ENCODE measurements at places on chromosomes 4 and X.

GRCh38 chr4:24840826-24841543 is 45.6 kb downstream of the SOD3 start:
- no peak for DNase-seq

- no peak for DNase-seq
Measured at GRCh38 chr4:76641758-76642157, 206.7 kb downstream of the SHROOM3 start.

DNA sequence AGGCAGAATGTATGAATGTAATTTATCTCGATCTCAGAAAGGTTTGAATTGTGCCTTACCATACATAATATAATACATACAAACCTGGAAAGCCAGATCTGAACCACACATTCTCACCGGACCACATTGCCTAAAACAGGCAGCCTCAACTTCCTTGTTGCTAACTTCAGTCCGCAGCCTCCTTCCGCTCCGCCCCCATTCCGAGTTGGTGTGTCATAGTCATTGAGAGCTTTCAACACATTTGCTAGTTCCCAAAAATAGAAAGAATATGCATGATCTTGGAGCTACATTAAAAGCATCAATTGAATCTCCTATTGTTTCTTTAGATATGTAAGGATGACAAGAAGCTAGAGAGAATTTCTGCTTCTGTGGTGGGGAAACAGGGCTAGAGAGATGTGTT is 127.2 kb downstream of the ARHGEF9 start:
- DNase-seq = no peak

GRCh38 chrX:115694028-115694427 is 133.1 kb downstream of the PLS3 start:
- DNase-seq = no peak

DNA sequence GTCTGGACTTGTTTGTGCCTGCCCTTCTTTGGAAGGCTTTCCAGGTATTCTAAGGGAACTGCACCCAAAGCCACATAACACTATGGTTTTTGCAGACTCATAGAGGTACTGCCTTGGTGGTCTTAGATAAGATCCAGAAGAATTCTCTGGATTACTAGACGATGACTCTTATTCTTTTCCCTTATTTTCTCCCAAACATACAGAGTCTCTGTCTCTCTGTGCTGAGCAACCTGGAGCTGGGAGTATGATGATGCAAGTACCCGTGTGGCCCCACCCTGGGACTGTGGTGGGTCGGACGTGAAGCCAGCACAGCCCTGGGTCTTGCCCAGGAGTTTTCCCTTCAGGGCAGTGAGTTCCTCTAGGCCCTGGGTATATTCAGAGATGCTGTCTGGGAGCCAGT is 1342.4 kb upstream of the TENM3 start:
- DNase-seq = no peak
